ENCODE measurements at places on chromosomes 12 and 14.

GRCh38 chr14:104856157-104856868 lies 8.8 kb upstream of the CEP170B start:
- DNase-seq, result no peak

GRCh38 chr12:42296503-42297109 lies 29.3 kb downstream of the ZCRB1 start:
- DNase-seq, result no peak

GRCh38 chr14:38065106-38065762 lies 142.5 kb upstream of the SSTR1 start:
- DNase-seq, result no peak

- DNase-seq, result no peak
These were observed 84.0 kb upstream of the GPR68 start for GRCh38 chr14:91328313-91329050.

DNA sequence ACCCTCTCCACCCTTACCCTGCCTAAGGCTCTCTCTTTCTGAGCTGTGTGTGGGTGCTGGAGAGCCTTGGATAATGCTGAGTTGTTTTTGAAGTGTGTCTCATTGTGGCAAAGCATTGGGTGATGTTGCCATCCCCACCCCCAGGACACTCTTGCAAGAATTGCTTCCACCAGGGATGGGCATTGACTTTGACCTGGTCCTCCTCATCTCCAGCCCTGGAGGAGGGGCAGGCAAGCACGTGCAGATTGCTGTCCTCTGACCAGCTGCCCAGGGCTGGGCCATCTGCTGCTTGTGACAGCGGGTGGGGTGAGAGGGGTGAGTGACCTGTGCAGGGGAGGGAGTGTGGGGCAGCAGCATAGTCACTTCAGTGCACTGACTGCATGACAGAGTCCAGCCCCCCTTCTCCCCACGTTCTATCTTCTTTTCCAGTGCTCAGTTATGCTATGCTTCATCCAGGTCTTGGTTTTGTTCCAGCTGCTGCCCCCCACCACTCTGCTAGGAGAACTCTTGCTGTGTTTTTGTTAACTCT lies 26.2 kb downstream of the SUSD6 start:
- no peak for DNase-seq

DNA sequence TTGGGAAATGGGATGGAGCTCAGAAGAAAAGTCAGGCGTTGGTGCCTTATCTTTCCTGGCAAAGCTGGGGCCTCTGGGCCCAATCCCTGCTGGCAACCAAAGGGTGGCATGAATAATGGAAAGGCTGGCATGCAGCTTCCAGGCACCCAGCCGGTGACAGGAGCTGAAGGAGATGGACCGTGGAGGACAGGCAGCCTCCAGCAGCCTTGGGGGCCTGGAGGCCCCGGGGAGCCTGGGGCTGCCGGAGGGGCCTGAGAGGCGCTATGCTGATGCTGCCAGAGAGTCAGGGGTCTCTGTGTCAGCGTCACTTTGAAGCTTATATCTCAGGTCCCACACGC lies 38.2 kb upstream of the EML1 start:
- DNase-seq, result no peak

GRCh38 chr12:50213439-50213838 lies 46.3 kb upstream of the CERS5 start:
- DNase-seq, result no peak

DNA sequence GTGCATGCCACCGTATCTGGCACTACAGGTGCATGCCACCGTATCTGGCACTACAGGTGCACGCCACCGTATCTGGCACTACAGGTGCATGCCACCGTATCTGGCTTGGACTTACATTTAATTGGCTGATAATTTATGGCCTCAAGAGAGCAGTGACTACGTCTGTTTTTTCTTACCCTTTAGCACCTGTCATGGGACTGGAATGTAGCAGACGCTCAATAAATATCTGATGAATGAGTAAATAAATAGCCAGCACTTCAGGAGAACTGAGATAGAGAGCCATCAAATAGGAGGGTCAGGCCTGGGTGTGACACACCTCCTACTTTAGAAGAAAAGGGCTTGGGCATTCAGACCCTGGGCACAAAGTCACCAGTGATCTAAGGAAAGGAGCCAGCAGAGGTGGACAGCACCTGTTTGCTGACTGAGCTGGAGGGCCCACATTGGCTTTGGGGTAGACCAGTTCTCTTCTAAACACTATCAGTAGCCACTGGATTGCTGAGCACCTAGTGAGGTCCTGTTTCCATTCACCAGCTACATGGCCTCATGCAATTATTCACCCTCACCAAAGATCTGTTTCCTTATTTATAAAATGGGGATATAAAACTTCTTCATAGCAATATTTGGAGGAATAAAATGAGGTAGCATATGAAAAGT lies 50.1 kb downstream of the RFX4 start:
- DNase-seq, result no peak

DNA sequence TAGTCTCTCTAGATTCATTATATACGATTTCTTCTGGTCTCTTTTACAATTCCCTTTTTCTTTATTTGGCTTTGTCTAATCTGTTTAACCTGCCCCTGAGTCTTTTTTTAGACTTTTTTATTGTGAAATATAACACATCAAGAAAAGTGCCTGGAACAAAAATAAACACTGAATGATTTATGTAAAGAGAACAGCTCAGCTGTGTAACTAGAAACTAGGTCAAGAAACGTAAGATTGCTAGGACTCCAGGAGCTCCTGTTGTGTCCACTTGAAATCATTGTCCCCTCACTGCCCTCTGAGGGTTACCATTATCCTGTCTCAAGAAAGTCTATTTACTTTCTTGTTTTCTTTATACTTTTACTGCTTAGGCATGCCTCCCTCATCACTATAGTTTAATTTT lies 23.1 kb downstream of the EXD2 start:
- no peak for DNase-seq

GRCh38 chr12:29224572-29224971 lies 75.5 kb downstream of the FAR2 start:
- no peak for DNase-seq
